CD4-positive, alpha-beta T cell treated with Interleukin-15 for 4 hours (primary cell): ENCODE measurements at places on chromosomes 5 and 9.

DNA sequence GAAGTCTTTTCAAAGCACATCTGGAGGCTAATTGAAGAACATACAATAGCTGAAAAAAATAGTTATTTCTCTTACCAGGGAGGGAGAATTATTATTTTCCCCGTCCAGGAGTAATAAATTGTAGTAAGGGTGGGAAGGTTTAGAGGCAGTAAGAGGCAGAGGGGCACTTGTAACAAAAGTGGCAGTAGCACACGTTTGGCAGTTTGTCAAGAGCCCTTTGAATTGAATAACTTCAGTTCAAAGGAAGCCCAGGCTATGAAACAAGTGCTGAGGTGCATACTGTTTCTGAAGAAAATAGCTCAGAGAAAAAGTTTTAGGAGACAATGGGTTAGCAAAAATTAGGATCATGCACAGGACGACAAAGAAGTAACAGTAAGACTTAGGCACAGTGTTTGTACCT is 451.3 kb downstream of the LRRC70 start:
- no peak for DNase-seq

GRCh38 chr9:22206833-22207232 is 197.7 kb upstream of the CDKN2B start:
- DNase-seq, result no peak

- no peak for DNase-seq
Measured at GRCh38 chr5:78886341-78887230, 98.5 kb downstream of the ARSB start.

- DNase-seq, result no peak
Measured at GRCh38 chr9:116476935-116477381, 210.1 kb upstream of the TRIM32 start.

DNA sequence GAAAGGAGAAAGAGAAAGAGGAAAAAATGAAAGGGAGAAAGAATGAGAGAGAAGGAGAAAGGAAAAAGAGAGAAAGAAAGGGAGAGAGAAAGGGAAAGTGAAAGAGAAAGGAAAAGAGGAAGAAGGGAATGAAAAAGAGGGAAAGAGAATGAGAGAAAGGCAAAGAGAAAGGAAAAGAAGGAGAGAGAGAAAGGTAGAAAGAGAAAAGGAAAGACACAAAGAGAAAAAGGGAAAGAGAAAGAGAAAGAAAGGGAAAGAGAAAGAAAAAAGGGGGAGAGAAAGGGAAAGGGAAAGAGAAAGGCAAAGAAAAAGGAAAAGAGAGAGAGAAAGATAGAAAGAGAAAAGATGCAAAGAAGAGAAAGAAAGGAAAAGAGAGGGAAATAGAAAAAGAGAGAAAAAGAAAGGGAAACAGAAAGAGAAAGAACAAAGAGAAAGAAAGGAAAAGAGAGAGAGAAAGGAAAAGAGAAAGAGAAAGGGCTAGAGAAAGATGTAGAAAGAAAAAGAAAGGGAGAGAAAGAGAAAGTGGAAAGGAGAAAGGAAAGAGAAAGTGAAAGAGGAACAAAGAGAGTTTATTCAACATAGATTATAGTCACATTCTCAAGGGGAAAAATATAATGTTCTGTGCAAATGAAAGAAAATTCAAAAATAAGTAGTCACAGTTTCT is 165.2 kb downstream of the TMEM38B start:
- DNase-seq, result no peak

GRCh38 chr9:14306672-14307660 is 7.0 kb downstream of the NFIB start:
- DNase-seq, result no peak

DNA sequence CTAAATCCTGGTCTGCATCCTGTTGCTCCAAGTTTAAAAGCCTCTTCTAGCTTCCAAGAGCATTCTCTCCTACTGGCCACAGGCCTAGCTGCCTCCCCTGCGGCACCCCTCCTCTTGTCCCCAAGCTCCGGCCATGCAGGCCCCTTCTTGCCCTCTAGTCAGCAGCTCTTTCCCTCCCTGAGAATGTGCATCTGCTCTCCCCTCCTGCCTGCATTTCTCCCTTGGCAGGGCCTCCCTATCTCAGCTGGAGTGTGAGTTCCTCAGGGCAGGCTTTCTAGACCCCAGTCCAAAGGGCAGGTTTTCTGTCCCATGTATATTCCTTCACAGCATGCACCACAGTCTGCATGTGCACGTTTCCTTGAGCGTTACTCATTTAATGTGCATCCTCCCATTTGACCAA is 24.6 kb upstream of the BARX1 start:
- DNase-seq, result no peak

DNA sequence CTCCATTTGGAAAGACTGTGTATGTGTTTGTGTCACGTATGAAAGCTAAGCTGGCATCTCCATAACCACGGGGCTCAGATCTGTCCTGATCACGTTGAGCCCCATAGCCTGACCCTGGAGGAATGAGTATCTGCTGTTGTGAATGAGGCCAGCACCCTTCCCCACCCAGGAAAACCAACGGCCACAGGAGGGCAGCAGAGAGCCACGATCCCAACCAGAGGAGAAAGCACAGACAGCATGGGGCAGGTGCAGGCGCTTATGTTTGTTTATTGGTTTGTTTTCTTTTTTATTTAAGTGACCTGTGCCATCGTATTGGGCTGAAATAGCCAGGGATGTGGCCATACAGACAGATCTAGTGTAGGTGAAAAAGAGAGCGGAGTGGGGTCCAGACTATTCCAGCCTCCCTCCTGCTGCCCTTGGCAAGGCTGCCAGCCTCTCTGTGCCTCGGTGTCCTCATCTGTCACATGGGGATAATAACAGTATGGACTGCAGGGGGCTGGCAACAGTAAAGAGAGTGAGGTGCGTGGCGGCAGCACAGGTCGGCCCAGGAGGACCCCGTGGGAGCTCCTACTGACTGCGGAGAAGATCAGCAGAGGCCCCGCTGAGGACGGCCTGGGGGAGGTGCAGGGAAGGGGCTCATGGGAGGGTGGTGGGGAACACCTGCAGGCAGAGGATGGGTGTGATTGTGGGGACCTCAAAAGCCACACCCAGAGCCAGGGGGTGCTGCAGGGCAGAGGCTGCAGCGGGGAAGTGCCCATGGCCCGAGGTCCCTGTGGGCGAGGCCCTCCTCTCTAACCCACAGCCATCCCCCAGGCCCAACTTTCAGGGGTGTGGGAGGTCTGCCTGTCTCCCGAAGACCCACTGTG is 12.1 kb downstream of the OR2V2 start:
- peak; percentile 91 for DNase-seq

- DNase-seq, result no peak
Measured at GRCh38 chr5:173028811-173029327, 27.3 kb upstream of the CREBRF start.

- DNase-seq, result no peak
Measured at GRCh38 chr5:111747337-111747736, 9.7 kb downstream of the NREP start.

GRCh38 chr5:149418910-149419531 is 39.9 kb upstream of the IL17B start:
- no peak for DNase-seq

DNA sequence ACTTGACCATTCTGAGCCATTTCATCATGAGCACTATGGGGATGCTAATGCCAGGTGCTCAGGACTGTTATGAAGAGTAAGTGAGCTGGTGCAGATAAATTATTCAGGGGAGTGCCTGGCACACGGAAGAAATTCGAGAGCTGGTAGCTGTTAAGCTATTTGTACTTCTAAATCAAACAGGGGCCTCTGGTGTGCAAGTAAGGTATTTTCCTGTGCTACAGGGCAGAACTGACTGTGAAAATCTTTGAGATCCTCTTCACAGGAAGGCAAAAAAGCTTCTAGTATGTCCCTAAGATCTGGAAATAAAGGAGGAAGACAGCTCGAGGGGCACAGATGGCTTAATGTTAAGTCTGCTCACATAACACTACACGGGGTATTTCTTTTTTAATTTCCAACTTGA is 106.3 kb upstream of the SPOCK1 start:
- no peak for DNase-seq

DNA sequence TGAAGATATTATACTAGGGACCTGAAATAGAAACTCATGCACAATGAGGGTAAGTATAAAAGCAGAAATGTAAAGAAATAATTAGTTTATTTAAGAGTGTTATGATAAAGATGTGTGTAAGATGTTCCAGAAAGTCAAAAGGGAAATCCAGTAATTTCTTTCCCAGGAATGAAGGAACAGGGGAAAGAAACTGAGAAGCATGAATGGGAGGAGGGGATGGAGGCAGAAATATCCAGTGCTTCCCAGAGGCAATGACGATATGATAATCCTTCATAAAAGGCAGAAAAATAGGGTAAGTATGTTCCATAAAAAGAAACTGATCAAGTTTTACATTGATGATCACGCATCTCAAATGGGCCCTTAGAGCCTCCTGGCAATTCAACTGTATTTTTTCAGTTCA is 120.7 kb upstream of the LPAR1 start:
- no peak for DNase-seq

DNA sequence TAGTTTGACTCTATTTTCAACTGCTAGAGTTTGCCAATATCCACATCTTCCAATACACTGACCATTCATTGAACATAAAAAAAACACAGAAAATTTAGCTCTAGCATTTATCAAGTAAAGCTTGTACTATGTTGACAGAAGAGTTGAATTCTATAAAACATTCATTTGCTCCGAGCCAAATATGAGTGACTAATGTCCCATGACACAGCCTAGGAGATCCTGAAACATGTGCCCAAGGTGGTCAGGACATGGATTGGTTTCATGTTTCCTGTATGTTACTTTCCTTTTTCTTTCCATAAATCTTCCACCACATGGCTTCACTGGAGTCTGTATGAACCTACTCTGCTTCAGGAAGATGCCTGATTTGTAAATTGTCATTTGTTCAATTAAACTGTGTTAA is 122.4 kb upstream of the PRDM9 start:
- no peak for DNase-seq

DNA sequence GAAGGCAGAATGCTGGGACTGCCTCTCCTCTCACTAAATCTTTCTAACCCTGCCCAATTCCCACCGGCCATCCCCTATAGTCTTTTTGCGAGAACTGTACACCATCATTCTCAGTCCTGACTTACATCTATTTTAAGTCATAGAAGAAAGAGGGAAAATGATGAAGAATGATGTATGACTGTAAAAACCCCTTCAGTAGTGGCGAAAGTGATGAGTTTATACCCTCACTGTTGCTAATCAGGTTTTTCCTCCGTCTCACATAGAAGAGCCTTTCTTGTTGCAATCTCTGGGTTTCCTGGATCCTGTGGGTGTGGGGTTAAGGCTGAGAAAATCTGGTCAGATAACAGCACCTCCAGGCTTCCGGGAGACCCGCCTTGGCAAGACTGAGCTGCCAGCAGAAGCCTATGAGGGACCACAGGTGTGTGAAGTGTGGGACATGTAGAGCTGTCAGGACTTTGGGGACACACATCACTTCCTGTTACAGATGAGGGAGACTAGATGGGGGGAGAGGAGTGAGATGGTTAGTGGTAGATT is 147.1 kb upstream of the SLC12A2 start:
- DNase-seq, result peak; percentile 10
